Renal cortical epithelial cell (primary cell): ENCODE measurements at places on chromosomes 5 and 9.

DNA sequence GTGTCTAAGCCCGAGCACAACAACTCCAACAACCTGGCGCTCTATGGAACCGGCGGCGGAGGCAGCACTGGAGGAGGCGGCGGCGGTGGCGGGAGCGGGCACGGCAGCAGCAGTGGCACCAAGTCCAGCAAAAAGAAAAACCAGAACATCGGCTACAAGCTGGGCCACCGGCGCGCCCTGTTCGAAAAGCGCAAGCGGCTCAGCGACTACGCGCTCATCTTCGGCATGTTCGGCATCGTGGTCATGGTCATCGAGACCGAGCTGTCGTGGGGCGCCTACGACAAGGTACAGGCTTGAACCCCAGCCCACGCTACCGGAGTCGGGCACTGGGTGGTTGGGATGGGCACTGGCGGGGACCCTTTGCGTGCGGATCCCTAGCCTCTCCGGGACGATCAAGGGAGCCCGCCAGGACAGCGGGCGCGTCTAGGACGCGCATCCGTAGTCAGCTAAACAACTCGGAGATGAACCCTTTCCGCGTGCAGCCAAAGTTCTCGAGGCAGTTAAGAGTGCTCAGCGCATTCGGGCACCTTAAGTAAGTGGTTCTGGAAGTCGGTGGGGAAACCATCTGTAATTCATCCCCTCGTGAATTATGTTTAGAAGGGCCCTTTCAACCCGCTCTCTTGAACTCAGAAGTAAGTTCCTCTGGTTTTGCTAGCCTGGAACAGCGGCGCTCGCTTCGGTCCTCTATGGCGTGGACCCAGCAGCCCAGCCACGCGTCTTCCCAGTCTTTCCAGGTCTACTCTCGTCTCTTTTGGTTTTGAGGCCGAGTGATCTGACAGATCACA lies 1.3 kb downstream of the KCNN2 start:
- DNase-seq = no peak

- no peak for DNase-seq
These were observed 17.9 kb downstream of the EXD3 start for GRCh38 chr9:137404961-137405567.

GRCh38 chr9:8349376-8349775 lies 549.8 kb upstream of the DMAC1 start:
- no peak for DNase-seq

DNA sequence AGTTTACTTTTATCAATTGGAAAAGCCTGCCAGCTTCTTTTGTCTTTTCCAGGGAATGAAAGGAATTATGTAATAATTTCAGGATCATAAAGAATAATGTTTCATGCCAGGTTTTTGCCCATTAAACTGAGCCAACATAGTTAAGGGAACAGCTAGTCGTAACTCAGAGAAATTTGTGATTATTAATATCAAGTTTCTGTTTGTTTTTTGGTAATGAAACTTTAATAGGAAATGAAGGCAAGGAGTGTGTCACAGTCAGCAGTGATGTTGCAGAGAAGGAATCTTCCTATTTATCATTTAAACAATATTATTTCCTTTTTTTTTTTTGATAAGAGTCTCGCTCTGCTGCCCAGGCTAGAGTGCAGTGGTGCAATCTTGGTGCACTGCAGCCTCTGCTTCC lies 10.7 kb downstream of the NFIL3 start:
- no peak for DNase-seq

- DNase-seq = no peak
These were observed 789 bp downstream of the COL27A1 start for GRCh38 chr9:114155995-114156656.

DNA sequence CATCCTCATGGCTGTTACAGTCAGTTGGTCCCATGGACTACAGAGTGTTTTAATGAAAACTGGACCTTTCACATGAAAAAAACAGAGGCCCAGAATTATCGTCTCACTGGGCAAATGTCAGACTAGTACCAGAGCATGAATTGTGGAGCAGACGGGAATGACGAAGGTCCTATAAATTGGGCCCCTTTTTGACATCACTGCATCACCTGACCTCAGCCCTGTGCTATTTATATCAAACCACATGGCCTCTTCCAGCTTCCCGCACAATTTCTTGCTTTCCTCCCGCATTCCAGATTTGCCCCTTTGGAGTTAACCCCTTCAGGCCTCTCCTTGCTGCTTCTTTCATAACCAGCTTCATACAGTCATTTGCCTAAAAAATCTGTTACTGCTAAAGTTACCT lies 301.7 kb downstream of the ATPSCKMT start:
- no peak for DNase-seq

DNA sequence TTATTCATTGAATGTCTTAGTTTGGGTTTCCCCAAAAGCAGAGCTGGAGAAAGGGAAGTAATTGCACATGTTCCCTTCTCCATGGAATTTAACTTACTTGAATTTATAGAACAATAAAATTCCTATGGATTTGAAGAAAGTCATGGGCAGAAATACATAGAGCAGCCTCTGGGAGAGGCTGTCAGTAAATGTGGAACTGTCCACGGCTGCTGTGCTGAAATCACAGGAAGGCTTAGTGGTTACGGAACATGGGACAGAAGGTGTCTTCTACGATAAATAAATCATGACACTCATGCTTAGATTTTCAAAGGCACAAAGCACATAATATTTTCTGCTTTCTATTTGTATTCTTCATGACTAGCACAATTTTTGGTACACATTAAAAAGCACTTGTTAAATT lies 440.6 kb upstream of the IZUMO3 start:
- no peak for DNase-seq

- no peak for DNase-seq
These were observed 146.5 kb downstream of the CD180 start for GRCh38 chr5:67050125-67050524.

- DNase-seq = no peak
These were observed 37.1 kb upstream of the TNC start for GRCh38 chr9:115155037-115155436.

DNA sequence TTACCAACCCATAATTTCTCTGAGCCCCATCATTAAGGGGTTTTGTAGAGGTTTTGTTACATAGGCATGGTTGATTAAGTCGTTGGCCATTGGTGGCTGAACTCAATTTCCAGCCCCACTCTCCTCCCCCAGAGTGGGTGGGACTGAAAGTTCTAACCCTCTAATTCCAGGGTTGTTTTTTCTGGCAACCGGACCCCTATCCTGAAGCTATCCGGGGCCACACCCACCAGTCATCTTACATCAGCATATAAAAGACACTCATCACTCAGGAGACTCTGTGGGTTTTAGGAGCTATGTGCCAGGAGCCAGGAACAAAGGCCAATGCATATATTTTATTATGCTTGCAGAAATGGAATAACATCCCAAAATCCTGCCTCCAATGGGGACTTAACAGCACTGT lies 186.0 kb downstream of the NXNL2 start:
- DNase-seq = no peak

GRCh38 chr9:68507806-68508145 lies 32.9 kb downstream of the TMEM252 start:
- no peak for DNase-seq

GRCh38 chr5:168879331-168879730 lies 300.2 kb upstream of the PANK3 start:
- no peak for DNase-seq
